Calu3 (cell line): ENCODE measurements at places on chromosomes 13 and 19. TPM values are rescaled to one million over a fixed set of nuclear protein-coding genes. Genes with fewer than 3 reads are reported as not detected.

- no peak for DNase-seq
These were observed 1348.0 kb upstream of the PRR20A start for GRCh38 chr13:55792544-55793193.

GRCh38 chr13:82925114-82925513, 957.2 kb downstream of the SLITRK1 start:
- DNase-seq = no peak

DNA sequence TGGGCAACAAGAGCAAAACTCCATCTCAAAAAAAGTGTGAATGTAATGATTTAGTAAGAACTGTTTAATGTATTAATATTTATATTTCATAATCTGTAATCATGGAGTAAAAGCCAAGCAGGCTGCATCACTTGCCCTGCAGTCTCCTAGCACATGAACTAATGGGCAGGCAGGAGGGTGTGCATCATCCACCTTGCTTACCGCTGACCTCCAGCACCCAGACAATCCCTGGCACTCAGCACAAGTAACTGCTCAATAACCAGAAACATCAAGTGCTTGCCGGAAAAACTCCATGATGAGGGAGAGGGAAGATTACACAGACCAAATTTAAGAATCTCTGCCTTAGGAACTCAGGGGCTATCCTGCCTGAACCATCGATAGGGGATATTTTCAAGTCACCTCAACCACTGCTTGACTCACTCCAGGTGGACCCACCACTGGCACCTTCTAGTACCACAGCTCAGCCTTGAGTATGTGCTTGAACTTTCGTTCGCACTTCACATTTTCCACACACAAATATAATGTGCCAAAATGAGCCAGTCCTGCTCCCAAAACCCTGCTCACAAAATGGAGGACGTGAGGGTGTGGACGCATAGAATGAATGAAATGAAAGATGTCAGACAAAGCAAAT, 18.6 kb downstream of the BRD4 start:
- no peak for DNase-seq

DNA sequence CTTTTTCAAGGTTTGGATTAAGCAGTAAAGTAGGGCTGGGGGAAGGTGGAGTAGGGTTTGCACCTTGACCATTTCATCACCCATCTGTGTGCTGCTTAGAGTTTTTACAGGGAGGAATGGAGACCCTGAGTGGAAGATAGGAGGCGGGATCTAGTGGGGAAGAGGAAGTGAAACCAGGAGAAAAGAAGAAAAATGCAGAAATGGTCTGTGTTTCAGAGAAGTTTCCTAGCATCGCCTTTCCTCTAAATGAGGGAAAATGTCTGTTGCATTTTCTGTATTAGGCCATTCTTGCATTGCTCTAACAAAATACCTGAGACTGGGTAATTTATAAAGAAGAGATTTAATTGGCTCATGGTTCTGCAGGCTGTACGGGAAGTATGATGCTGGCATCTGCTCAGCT, 64.1 kb downstream of the TPT1 start:
- DNase-seq = no peak

- DNase-seq = peak; percentile 49
These were observed 392.7 kb upstream of the HTR2A start for GRCh38 chr13:47289567-47289966.

DNA sequence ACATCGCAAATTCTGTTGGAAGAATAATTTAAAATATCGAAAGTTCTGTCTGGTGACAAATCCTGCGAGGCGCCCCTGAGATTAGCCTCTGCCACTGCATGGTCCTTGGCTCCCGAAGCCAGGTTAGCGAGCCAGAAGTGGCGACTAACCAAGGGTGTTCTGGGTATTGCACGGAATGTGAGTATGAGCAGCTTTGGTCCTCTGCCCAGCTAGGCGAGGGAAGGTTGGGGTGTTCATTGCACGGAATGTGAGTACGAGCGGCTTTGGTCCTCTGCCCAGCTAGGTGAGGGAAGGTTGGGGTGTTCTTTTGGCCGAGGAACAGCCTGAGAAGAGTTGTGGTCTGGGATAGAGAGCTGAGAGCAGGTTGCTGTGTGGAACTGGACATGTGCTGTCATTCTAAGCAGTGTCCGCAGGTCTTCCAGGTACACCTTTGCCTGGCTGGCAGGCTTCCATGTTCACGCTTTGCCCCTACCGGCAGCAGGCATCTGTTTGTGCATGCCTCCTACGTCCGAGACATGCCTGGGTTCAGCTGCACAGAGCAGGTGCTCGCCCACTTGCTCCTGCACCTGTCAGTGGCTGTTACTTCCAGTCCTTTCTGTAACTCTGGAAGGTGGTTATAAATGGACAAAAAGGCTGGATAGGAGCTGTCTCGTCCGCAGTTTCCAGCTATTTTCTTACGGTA, 18.3 kb upstream of the TEX29 start:
- DNase-seq = no peak

DNA sequence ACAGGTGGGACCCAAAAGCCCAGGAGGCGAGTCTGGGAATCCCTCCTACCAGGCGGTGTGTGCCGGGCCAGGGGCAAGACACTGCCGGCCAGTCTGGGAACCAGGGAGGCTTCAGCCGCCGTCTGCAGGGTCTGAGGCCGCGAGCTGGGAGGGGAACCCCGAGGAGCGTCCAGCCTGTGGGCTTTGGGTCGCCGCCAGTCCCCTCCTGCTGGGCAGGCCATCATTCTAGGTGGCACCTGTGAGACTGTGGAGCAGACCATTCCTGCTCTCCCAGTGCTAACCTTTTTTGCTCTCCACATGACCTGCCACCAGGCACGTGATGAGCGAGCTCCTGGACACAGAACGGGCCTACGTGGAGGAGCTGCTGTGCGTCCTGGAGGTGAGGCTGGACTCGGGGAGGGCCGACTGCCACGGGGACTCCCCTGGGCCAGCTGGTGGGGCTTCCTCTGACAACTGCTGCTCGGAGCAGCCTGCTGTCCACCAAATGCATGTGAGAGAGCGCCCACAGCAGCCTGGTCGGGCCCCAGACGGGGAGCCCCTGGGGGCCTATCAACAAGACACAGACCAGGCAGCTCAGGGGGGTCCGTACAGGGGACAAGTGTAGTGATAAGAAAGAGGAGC, 24.6 kb upstream of the F7 start:
- DNase-seq = no peak

DNA sequence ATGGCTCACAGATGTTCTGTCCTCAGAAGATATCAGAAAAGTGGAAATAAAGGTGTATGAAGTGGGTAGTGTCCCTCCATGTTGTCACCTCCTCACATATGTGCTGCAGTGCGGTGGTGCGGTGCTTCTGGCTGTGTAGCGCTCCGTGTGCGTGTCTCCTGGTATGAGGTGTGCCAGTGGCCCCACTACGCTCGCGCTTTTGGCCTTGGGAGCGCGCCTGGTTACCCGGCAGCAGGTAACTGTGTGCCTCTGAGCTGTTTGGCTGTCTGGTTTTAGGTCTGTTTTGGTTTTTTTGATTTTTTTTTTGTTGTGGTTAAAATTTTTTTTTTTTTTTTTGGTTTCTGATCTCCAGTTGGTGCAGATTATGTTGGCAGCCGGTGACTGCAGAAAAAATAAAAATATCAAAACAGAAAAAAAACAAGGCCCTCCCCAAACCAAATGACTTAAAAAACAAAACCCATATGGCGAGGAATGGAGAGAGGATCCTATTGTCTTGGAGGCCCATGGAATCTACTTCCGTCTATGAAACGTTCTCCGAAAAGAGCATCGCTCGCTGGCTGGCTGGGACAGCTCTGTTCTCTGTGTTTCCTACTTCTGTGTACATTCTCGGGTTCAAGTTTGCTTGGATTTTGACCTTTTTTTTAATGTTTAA, 7.9 kb downstream of the HNRNPL start:
- DNase-seq = no peak

GRCh38 chr19:37999309-38000213, 92.6 kb downstream of the SIPA1L3 start:
- DNase-seq = no peak

Gene CACNG6
- 137 and 144 TPM in 2 replicates for total RNA-seq

Gene LTBP4
- total RNA-seq = 14.1 and 20.3 TPM in 2 replicates

Gene BABAM1
- total RNA-seq = 72.9 and 75.2 TPM in 2 replicates

Gene SHISA7
- total RNA-seq = not detected in 2 replicates

Gene ERICH4
- not detected in 2 replicates for total RNA-seq
